ENCODE measurements at places on chromosomes 12 and 14.

DNA sequence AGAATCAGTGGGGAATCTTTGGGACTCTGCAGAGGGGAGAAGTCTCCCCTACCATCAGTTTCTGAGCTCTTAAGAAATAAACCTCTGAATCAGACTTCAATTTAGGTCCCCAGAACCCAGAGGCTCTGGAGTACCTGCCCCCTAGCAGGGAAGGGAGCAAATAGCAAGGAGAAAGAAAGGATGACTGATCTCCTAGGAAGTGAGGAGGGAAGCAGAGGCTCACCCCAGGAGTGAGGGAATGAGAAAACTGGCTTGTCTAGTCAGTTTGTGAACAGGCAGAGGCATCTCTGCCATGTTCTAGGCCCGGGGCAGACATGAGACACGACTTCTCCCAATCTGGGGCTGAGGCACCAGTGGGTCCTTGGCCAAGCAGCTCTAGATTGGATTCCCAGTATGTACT is 24.3 kb upstream of the SMUG1 start:
- DNase-seq: no peak
- H3K4me1 ChIP-seq: no peaks in the 10 kb centered on the region
- H3K4me3 ChIP-seq: no peak overlapping the region
- no peak overlapping the region for H3K27ac ChIP-seq

DNA sequence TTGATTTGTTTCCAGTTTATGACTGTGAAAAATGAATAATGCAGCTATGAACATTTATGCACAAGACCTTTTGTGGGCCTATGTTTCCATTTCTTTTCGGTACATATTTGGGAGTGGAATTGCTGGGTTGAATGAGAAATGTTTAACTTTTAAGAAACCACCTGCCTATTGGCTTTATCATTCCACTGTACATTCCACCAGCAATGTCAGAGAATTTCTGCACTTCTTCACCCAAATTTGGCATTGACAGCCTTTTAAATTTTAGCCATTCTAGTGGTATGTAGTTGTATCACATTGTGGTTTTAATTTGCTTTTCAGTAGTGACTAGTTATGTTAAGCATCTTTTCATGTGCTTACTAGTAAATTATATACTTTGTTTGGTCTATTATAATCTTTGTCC is 317.0 kb upstream of the TMTC1 start:
- no peak for DNase-seq
- H3K36me3 ChIP-seq: peaks cover 4% of the 10 kb centered on the region
- H3K27ac ChIP-seq: no peak overlapping the region
- H3K27me3 ChIP-seq: no peaks in the 10 kb centered on the region

DNA sequence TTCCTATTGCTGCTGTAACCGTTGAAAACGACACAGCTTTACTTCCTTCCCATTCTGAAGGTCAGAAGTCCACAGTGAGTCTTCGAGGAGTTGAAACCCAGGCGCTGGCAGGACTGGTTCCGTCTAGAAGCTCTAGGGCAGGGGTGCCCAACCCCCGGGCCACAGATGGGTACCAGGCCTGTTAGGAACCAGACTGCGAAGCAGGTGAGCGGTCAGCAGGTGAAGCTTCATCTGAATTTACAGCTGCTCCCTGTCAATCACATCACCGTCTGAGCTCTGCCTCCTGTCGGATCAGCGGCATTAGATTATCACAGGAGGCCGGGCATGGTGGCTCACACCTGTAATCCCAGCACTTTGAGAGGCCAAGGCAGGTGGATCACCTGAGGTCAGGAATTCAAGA is 12.6 kb upstream of the SFSWAP start:
- H3K27me3 ChIP-seq: no peaks in the 10 kb centered on the region
- H3K36me3 ChIP-seq: no peaks in the 10 kb centered on the region
- no peak overlapping the region for H3K4me3 ChIP-seq
- DNase-seq: no peak

DNA sequence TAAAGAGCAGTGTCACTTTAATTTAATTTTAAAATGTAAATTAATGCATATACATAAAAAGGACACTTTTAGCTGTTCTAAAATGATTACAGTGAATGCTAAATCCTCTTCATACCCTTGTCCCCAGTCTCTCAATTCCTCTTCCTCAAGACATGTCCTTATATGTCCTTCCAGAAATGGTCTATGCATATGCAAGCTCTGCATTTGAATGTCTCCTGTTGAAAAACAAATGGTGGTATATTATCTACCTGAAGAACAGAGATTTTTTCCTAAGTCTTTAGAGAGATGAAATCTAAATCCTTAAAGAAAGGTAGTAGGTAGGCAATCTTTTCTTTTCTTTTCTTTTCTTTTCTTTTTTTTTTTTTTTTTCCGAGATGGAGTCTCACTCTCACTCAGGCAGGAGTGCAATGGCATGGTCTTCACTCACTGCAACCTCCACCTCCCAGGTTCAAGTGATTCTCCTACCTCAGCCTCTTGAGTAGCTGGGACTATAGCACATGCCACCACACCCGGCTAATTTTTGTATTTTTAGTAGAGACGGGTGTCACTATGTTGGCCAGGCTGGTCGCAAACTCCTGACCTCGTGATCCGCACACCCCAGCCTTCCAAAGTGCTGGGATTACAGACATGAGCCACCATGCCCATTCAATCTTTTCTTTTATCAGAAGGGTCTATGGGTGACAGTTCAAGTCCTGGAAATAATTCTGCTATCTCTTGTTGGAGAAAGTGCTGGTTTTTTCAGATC is 180.5 kb downstream of the PRKCH start:
- no peak for DNase-seq
- no peaks in the 10 kb centered on the region for H3K36me3 ChIP-seq
- H3K4me3 ChIP-seq: no peak overlapping the region
- no peaks in the 10 kb centered on the region for H3K4me1 ChIP-seq
- no peaks in the 10 kb centered on the region for H3K27me3 ChIP-seq
- H3K27ac ChIP-seq: peak overlapping the region; percentile 65

- no peaks in the 10 kb centered on the region for H3K36me3 ChIP-seq
- H3K4me3 ChIP-seq: no peak overlapping the region
- DNase-seq: no peak
- no peaks in the 10 kb centered on the region for H3K4me1 ChIP-seq
These were observed 272.4 kb downstream of the ACSS3 start for GRCh38 chr12:81350309-81350708.

DNA sequence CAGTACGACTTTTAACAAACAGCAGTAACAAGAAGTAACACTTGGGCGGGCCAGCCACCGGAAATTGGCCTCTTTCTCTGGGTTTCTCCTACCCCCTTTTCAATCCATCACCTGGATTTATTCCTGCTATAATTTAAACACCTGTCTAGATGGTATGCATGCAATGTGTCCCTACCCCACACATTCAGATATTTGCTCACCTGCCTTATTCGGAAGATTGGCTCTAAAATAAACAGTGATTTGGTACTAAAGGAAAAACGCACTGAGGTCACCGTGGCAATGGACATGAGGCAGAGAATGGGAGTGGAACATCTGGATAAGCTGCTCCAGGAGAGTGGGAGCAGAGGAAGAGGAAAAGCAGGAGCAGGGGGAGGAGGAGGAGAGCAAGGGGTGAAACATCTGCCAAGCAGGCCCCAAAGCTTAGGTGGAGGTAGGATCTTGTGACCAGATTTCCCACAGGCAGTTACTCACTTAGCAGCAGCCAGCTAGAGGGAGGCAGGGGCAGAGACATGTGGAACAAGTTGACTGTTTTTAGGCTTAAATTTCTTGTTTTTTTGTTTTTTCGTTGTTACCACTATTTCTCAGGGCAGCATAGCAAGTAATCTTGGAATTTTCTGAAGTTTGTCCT is 150.9 kb downstream of the TTLL5 start:
- no peaks in the 10 kb centered on the region for H3K36me3 ChIP-seq
- no peak overlapping the region for H3K4me3 ChIP-seq
- no peaks in the 10 kb centered on the region for H3K27me3 ChIP-seq
- no peaks in the 10 kb centered on the region for H3K4me1 ChIP-seq
- peak; percentile 28 for DNase-seq

- no peak overlapping the region for H3K27ac ChIP-seq
- H3K4me1 ChIP-seq: no peaks in the 10 kb centered on the region
- DNase-seq: no peak
- no peaks in the 10 kb centered on the region for H3K36me3 ChIP-seq
- H3K4me3 ChIP-seq: no peak overlapping the region
These were observed 122.8 kb downstream of the PRMT8 start for GRCh38 chr12:3613641-3614395.
